ENCODE measurements at places on chromosomes 2 and 18. TPM values are rescaled to one million over a fixed set of nuclear protein-coding genes. Genes with fewer than 3 reads are reported as not detected.
A peak's percentile ranks its signal among the peaks of the same experiment; 100 is the strongest.

The DAW1 gene
- total RNA-seq = not detected

The KCNJ13 gene
- total RNA-seq = not detected

The UGT1A10 gene
- total RNA-seq = 54.9 TPM

The DNAH6 gene
- total RNA-seq = 2.2 TPM

The LYG2 gene
- not detected for total RNA-seq

The CGREF1 gene
- total RNA-seq = 0.27 TPM

The AOX1 gene
- total RNA-seq = 22.4 TPM

The TGFA gene
- total RNA-seq = 47.5 TPM

DNA sequence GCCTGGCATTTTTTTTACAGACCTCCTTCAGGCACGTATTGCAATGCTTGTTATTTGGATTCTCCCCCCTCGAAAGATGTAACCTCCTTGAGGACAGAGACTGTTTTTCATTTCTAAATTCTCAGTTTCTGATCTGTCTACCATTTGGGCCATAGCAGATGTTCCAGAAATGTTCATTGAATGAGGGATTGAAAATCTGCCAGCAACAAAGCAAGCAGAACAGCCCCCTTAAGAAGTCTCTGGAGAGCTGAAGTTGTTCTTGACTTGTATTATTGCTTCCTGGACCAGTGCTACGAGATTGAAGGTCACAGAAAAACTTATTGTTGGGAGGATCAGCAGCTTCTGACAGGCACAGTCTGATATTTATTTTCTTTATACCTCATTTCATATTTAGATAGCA lies 355.5 kb downstream of the EPHA4 start:
- DNase-seq = no peak

DNA sequence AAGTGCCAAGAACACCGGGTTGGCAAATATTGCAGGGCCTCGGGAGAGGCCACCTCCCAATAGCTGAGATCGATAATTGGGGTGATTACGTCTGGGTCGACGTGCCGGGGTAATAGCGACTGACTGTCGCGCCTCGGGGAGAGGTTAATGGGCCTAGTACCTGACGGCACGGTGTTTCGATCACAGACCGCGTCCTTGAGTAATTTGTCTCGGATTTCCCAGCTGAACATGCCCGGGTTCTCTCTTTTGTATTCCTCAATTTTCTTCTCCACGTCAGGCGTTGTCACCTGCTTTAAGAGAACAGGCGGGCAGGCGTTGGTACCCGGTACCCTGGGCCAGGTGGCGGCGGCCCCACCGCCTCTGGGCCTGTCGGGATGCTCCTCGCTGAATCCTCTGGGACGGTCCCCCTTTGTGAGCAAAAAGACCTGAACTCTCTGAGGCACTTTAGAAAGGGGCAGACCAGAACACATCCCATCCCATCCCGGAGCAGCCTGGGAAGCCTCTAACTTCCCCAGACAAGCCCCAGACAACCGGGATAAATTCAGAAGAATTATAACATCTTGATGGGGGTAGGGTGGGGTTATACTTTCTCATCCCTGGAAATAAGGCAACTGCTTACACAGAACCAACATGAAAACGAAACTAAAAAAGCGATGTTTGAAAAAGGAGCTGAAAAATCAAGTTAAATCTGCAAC lies 3.3 kb downstream of the PAX3 start:
- no peak for DNase-seq

DNA sequence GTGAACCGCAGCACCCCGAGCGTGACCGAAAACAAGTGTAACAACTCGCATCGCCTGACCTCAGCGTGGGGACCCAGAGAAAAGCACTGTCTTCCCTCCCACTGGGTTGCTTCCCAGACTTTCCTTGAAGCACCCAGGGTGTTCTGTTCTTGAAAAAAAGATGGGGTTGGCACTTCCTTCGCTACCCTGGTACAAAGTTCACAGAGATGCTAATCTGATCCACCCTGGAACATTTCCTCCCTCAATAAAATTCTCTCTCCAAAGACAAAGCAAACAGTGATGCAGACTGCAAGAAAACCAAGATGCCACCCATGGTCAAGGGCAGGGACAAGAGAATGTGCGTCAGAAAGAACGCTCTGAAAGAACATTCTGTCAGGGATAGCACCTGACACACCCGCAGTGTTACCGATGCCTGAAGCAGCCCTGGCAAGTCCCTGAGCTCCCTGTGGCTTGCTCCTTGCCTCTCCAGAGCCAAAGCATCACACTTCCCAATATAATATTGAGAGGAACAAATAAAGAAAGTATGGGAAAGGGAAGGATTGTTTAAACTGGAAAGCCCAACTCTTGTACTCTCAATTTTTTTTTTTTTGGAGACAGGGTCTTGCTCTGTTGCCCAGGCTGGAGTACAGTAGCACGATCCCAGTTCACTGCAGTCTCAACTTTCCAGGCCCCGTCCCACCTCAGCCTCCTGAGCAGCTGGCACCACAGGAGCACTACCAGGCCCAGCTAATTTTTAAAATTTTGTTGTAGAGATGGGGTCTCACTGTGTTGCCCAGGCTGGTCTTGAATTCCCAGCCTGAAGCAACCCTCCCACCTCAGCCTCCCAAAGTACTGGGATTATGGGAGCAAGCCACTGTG lies 70.7 kb downstream of the TBC1D8 start:
- DNase-seq = peak; percentile 64

DNA sequence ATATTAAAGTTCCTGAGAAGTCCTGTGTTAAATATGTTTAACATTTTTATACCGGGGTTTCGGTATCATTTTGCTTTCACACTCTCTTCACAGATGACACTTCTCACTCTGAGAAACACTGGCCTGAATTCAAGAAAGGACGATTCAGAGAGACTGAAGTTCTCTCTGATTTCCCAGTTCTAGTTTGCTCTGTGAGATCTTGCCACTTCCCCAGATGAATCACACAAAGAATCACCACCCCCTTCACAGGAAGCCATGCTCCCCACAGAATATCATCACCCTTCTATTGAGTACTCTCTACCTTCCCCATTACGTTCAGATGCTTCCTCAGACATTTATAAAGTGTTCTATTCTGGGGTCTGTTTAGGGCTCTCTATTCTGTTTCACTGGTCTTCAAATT lies 16.1 kb upstream of the CD207 start:
- no peak for DNase-seq

DNA sequence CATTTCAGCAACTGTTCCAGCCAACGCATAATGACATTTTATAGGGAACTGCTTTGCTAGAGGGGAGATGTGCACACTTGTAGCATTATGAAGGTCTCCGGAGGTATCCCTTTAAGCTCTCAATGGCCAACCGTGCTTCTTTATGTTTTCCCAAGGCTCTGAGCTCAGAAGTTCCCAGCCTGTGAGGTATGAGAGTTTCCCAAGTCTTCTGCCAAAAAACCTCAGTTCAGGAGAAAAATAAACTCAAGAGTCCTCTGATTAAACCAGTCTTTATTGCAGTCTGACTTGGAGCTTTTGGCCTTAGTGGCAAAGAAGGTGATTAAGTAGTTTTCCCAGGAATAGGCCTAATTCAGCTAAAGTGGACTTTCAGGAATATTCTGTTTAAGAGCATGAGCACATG lies 35.4 kb upstream of the ZNF532 start:
- no peak for DNase-seq

DNA sequence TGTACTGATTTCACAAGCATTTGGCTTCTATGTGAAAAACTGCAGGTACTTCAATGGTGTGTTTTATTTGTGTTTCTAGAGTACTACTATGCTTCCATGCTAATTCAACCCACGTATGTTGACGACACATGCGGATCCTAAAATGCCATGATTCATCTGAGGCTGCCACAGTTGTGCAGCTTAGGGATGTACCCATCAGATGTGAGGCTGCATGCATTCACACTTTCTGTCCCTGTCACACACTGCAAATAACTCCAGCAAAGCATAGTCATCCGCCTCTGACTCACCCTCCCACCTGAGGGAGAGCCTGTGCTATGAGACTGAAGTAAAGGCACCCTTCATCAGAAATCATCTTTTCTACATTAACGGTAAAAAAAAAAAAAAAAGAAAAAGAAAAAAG lies 22.1 kb upstream of the SERTAD2 start:
- DNase-seq = no peak

DNA sequence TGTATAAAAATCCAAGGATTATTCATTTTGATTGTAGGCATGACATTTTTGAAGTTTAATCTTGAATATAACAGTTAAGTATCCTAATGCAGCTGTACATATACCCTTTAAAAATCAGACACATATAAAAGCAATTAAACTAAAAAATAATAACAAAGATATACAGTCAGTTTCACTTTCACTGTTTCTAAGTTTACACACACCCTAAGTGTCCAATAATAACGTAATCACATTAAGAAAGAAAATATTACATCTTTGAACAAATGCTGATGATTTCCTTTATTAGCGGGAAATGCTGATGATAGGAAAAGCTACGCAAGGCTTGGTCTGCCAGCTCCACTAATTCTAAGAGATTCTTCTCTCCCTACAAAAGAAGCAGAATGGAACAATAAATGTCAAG lies 38.8 kb downstream of the RTTN start:
- DNase-seq = no peak

GRCh38 chr2:119820275-119820674 lies 60.6 kb downstream of the PTPN4 start:
- no peak for DNase-seq

GRCh38 chr18:42801706-42802105 lies 313.8 kb downstream of the RIT2 start:
- no peak for DNase-seq

DNA sequence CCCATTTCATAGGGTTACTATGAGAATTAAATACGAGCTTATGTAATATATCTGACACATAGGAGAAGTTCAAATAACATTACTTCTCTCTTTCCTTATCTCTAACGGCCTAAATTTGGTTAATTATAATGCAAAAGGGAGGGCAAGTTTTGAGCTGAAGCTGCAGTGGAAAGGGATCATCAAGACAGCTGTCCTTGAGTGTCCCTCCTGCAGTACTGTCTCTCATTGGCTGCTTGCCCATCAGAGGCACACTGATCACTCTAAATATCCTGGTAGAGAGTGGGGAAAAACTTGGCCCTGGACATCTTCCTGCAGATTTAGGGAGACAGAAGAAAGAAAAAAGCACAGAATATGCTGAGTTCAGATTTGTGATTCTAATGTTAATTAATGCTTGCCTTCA lies 186.0 kb downstream of the CAMKMT start:
- no peak for DNase-seq

- DNase-seq = peak; percentile 10
Measured at GRCh38 chr2:216880509-216881184, 20.8 kb upstream of the TNP1 start.

GRCh38 chr18:8424481-8424880 lies 184.8 kb upstream of the RAB12 start:
- DNase-seq = no peak

DNA sequence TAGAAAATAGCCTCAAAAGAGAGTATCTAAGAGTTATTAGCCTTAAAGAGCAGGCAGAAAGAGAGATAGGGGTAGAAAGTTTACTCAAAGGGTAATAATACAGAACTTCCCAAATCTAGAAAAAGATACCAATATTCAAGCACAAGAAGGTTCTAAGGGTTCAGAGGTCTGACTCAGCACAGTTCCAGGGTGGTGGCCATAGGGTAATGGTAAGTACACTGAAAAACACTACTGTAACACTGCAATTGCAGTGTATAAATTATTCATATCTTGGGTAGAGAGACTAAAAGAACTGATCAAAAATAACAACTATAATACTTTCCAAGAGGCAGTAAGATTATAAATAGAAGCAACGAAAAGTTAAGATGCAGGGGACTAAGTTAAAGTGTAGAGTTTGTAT lies 115.2 kb downstream of the ROCK1 start:
- DNase-seq = no peak

GRCh38 chr2:71068218-71069035 lies at the start of gene NAGK:
TSS of gene NAGK (plus strand) at chr2:71068648. CDS start at chr2:71068684, 36 bp downstream.
- peak; percentile 97 for DNase-seq

Measured in transverse colon (tissue), 4 donors.